HFFc6 (cell line): ENCODE measurements at places on chromosomes 7 and 10. TPM values are rescaled to one million over a fixed set of nuclear protein-coding genes. Genes with fewer than 3 reads are reported as not detected.

GRCh38 chr10:63416376-63416775 lies 49.4 kb downstream of the JMJD1C start:
- DNase-seq: no peak
- peaks cover 4% of the 10 kb centered on the region; the same call in 1 of the 2 replicates for H3K36me3 ChIP-seq
- peak overlapping the region; percentile 77; the same call in 1 of the 2 replicates for H3K4me3 ChIP-seq
- H3K4me1 ChIP-seq: peaks cover 60% of the 10 kb centered on the region
- H3K27ac ChIP-seq: no peak overlapping the region; the same call in 1 of the 2 replicates
- no peaks in the 10 kb centered on the region for H3K27me3 ChIP-seq

- peaks cover 11% of the 10 kb centered on the region for H3K36me3 ChIP-seq
- H3K27ac ChIP-seq: no peak overlapping the region
- no peaks in the 10 kb centered on the region; the same call in none of the 2 replicates for H3K27me3 ChIP-seq
- H3K4me1 ChIP-seq: peaks cover 25% of the 10 kb centered on the region
Observed at GRCh38 chr7:143467724-143468123, 9.9 kb upstream of the TAS2R41 start.

DNA sequence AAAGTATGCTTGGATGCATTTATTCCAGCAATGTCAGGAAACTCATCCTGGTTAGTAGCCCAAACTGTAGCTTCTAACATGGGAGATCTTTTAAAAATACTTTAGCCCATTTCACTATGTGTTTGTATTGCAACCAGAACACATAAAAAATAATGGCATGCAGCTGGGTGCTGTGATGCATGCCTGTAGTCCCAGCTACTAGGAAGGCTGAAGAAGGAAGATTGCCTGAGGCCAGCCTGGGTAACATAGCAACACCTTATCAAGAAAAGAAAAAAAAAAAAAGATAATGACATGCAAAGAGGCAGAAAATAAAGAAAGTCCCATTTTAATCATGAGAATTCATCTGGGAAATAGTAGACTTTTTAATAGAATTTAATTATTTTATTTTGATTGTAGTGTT lies 517.0 kb upstream of the TEX47 start:
- H3K27ac ChIP-seq: no peak overlapping the region
- H3K4me1 ChIP-seq: no peaks in the 10 kb centered on the region
- no peaks in the 10 kb centered on the region for H3K36me3 ChIP-seq
- no peak overlapping the region for H3K4me3 ChIP-seq

GRCh38 chr10:17965649-17966235 lies 14.0 kb downstream of the SLC39A12 start:
- H3K4me1 ChIP-seq: peaks cover 9% of the 10 kb centered on the region; the same call in 1 of the 2 replicates
- no peak for DNase-seq
- no peak overlapping the region for H3K4me3 ChIP-seq
- H3K36me3 ChIP-seq: no peaks in the 10 kb centered on the region
- peaks cover 5% of the 10 kb centered on the region for H3K27me3 ChIP-seq

- H3K27me3 ChIP-seq: peaks cover 2% of the 10 kb centered on the region; the same call in 1 of the 2 replicates
- DNase-seq: no peak
- H3K27ac ChIP-seq: no peak overlapping the region
- no peaks in the 10 kb centered on the region for H3K4me1 ChIP-seq
- peaks cover 12% of the 10 kb centered on the region; the same call in 1 of the 2 replicates for H3K36me3 ChIP-seq
- no peak overlapping the region for H3K4me3 ChIP-seq
Observed at GRCh38 chr7:155741805-155742204, 70.5 kb downstream of the SHH start.

DNA sequence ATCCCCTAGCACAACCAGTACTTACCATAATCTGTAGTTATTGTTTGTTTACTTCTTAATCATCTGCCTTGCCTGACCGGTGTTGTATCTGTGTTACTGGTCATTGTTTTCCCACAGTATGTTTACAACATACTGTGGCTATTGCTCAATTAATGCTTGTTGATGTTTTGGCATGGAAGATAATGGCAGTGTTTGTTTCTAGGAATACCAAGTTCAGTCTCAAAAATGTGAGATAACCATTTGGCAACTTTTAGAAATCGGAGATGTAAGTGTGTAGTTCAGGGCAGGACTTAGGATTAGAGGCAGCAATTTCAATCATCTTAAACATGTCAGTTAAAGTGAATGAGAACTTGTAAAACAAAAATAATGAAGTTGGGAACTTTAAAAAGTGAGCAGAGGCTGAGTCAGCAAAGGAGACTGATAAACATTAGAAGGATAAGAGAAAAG lies 8.2 kb downstream of the MINDY3 start:
- H3K27me3 ChIP-seq: no peaks in the 10 kb centered on the region; the same call in 1 of the 2 replicates
- no peak for DNase-seq
- H3K36me3 ChIP-seq: peaks cover 24% of the 10 kb centered on the region
- peaks cover 28% of the 10 kb centered on the region for H3K4me1 ChIP-seq
- H3K4me3 ChIP-seq: no peak overlapping the region

DNA sequence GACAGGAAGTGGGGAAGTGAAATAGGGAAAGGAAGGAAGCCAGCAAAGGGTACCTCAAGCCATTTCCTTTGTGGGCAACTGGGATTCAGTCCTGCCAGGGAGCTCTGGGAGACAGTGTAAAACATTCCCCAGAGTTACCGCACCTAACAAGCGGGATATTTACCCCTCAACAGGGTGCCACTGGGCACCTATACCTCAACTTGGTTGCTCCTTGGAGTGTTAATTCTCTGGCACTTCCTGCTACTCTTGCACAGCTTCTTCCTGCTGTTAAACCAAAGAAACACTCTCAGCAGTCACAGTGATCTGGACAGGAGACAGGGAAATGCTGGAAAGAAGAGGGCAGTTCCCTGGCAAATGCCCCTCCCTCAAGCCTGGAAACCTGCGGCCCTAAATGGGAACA lies 151.3 kb downstream of the REEP3 start:
- DNase-seq: no peak
- H3K36me3 ChIP-seq: no peaks in the 10 kb centered on the region
- H3K27ac ChIP-seq: no peak overlapping the region
- H3K4me1 ChIP-seq: peaks cover 38% of the 10 kb centered on the region

DNA sequence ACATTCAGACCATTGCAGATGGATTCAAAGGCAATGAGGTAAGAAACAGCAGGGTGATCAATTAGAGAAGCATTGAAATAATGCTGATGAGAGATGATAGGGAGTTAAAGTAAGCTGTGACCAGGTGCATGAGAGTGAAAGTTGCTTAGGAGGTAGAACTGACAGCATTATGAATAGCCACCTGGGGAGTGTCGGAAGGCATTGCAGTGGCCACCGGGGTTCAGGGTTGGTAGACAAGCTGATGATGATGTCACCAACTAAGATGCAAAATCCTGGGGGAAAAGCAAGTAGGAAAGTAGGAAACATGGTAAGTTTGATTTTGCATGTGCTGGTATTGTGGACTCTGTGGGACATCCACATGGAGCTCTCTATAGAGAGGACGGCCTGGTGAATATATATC lies 211.9 kb upstream of the ETV1 start:
- DNase-seq: no peak
- no peaks in the 10 kb centered on the region for H3K36me3 ChIP-seq
- H3K27me3 ChIP-seq: peaks cover 1% of the 10 kb centered on the region; the same call in 1 of the 2 replicates
- H3K4me1 ChIP-seq: peaks cover 8% of the 10 kb centered on the region
- no peak overlapping the region for H3K4me3 ChIP-seq

DNA sequence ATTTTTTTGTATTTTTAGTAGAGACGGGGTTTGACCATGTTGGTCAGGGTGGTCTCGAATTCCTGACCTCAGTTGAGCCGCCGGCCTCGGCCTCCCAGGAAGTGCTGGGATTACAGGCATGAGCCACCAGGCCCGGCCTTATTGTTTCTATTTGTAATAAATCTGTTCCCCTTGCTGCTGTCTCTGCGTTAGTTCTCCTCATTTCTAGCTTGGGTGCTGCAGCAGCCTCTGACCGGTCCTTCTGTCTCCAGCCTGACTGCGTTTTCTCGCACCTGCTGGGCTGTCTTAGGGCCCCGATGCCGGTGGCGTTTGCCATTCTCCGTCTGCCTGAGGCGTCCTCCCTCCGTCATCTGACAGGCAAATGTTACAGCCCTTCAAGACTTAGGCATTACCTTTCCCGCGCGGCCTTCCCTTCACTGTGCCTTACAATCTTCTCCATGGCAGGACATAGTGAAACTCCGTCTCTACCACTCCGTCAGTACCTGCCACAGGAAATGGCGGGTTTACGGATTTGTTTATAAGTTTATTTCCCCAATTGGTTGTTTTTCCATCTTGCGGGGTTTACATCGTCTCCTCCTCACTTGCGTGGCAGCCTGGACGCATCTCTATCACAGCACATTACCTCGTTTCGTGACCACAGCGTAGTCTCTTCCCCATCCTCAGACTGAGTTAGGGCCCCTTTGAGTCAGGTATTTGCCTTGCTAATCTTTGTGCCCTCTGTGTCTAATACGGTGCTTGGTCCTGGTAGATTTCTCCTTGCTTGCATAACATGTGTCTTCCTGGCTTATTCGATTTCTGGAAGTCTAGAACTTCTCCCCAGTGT lies 2.3 kb upstream of the GIMAP8 start:
- DNase-seq: no peak
- H3K4me1 ChIP-seq: peaks cover 5% of the 10 kb centered on the region; the same call in 1 of the 2 replicates
- H3K36me3 ChIP-seq: no peaks in the 10 kb centered on the region
- H3K27ac ChIP-seq: no peak overlapping the region
- H3K27me3 ChIP-seq: peaks cover 29% of the 10 kb centered on the region
- H3K4me3 ChIP-seq: no peak overlapping the region

The ADAMTS14 gene
- 0.04 to 0.13 TPM (median 0.05 TPM) in 3 replicates for total RNA-seq

DNA sequence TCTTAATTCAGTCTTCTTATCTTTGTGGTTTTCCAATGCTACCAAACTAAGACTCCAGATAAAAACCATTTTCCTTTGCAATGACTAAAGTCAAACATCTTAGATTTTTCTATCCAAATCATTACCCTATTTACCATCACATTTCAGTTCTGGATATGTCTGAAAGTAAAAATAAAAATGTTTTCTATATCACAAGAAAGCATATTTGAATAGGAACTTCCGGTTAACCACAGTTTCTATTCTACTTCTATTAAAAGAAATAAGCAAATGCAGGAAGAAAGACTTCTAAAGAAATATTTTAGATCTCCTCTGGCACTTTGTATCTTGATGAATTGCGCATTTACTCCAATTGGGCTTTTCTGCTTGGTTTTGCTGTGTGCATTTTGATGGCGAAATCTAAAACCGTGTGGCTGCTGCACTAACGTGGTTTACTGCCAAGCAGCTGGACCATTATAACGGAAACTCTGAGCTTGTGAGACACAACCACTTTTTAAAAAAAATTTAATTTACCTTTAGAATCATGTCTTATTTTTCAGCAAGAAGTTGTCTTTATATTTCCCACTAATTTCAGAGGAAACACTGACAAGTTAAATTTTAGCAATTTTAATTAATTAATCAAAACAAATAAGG lies 146.1 kb downstream of the VPS50 start:
- no peak overlapping the region for H3K27ac ChIP-seq
- H3K4me3 ChIP-seq: no peak overlapping the region
- no peaks in the 10 kb centered on the region for H3K4me1 ChIP-seq

DNA sequence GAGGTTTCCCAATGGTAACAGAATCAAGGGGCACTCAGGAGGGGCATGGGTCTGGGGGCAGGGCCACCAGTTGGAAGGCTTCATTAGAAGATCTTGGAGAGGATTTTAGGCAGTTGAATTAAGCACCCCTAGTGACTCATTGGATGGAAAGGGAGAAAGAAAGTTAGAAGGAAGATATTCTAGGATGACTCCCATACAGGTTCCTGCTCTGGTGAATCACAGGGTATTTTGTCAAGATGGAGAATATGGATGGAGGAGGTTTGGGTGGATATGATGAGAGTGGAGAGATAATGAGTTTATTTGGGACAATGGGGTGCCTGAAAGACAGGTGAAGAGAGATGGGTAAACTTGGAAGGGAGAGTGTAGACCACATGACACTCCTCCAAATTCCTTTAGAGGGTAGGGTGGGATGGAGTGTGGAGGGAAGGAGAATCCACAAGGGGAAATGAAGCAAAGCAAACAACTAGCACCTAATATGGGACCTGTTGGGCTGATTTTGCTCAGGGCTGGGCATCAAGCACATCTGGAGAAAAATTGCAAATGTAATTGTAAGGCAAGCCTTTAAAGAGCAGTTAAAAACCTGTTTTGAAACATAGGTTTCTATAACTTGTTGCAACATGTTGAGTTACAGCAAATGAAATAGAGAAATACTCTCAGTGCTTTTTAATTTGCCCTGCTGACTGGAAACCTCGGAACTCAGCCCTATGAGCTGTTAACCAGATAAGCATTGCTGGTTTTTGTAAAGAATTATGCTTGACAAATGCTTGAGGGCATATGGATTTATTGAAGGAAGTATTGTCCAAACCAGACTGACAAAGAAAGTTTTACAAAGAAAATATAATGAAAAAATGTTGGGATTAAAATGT lies 2.9 kb upstream of the ENTPD7 start:
- peak; percentile 11 for DNase-seq
- H3K4me3 ChIP-seq: no peak overlapping the region
- no peak overlapping the region for H3K27ac ChIP-seq
- H3K27me3 ChIP-seq: peaks cover 1% of the 10 kb centered on the region

DNA sequence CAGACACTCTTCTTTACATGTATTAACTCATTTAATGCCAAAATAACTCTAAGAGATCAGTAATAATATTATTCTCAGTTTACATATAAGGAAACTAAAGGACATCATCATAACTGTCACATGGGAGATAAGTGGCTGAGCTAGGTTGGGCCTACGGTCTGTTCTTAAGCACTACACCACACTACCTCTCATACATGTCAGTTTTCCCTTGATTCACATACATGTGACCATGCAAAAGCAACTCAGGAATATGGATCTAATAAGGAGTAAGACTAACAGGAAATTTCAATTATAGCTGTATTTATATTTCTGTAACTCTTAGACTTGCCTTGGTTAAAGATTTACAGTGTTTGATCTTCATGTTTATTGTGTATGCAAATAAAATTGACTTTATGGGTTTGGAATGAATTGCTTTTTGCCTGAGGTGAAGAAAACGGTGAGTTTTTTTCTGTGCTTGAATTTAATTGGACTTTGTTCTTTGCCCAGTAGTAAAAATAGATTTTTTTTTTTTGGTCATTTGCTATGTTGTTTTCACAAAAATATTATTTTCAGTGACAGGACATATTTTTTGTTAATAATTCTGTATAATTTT lies 69.7 kb downstream of the CYP51A1 start:
- peaks cover 11% of the 10 kb centered on the region; the same call in 1 of the 2 replicates for H3K36me3 ChIP-seq
- DNase-seq: no peak
- no peak overlapping the region for H3K4me3 ChIP-seq

DNA sequence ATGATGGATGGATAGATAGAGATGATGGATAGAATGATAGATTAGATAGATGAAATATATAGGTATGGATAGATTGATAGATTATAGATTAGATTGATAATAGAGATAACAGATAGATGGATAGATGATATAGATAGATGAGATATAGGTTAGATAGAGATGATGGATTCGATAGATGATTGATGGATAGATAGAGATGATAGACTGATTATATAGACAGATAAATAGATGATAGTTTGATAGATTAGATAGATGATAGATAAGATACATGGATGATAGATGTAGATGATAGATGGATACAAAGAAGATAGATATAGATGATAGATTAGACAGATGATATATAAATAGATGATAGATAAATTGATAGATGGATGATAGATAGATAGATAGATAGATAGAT lies 448.1 kb downstream of the GALNT17 start:
- H3K36me3 ChIP-seq: no peaks in the 10 kb centered on the region; the same call in 1 of the 2 replicates
- no peaks in the 10 kb centered on the region for H3K27me3 ChIP-seq
- no peaks in the 10 kb centered on the region for H3K4me1 ChIP-seq

The LMTK2 gene
- 8.8 to 9.9 TPM (median 9.8 TPM) in 3 replicates for total RNA-seq

The TEX36 gene
- not detected in 3 replicates for total RNA-seq

The IMPDH1 gene
- total RNA-seq: 96.6 to 109 TPM (median 103 TPM) in 3 replicates

- no peaks in the 10 kb centered on the region for H3K36me3 ChIP-seq
- peaks cover 38% of the 10 kb centered on the region for H3K27me3 ChIP-seq
- DNase-seq: peak; percentile 26
- peak overlapping the region; percentile 51; the same call in 1 of the 2 replicates for H3K4me3 ChIP-seq
Observed at GRCh38 chr10:2927958-2928840, 139.1 kb upstream of the PFKP start.
